ENCODE measurements at places on chromosomes 7 and 10.

- DNase-seq: no peak
Observed at GRCh38 chr7:1859266-1860035, 189.4 kb downstream of the ELFN1 start.

DNA sequence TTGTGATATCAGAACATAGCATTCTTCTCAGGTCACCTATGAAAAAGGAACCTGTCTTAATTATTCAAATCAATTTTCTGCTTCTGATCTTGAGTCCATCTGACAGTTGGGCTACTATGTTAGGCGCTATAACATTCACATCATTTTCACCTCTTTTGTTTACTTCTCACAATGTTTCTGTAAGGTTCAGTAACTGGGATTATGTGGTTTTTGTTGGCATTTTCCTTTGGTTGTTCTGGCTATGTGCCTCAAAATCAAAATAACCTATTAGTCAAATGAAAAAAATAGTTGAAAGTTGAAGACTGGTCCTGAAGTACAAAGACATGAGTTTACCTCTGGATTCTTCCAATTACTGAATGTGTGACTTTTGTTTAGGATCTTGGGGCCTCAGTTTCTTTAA, 221.3 kb upstream of the SMIM30 start:
- no peak for DNase-seq

DNA sequence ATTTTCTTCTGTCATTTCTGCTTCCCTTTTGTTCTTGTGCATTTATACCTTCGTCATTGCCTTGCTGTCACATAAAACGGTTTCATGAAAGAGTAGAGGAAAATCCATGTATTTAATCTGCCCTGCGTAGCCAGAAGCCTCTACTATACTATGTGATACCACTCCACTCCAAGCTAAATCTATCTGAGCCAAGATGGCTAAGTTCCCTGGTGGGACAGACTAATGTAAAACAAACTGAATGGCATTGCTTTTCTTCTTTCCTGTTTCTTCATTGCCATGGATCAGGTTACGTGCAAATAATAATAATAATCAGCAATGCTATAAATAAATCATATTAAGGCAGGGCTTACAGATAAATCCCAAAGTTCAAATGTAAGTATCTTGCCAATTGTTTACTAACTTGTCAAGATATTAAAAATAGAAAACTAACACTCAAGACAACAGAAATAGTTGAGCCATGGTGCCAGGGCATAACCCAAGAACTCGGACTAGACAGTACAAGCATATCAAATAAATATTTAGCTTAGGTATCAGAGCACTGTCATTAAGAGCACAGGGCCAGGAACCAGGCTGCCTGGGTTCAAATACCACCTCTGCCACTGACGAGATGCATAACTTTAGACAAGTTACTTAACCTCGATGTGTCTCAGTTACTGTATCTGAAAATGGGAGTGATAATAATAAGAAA, 151.4 kb downstream of the PDE1C start:
- DNase-seq: no peak

DNA sequence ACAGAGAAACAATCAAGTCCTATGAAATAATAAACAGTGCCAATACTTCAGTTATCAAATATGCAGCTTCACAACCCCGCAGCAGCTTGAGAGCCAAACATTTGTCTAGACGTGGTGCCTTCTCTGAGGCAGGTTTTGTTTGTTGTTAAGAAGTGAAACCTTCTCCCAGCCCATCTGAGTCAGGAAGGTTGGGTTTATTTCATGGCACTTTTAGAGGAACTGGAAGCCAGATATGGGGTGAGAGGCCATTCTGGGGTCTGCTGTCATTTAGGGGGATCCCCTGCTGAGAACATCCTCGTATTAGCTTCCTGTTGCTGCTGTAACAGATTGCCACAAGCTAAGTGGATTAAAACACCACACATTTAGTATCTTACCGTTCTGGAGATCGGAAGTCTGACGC, 113.6 kb downstream of the GRK5 start:
- DNase-seq: no peak

DNA sequence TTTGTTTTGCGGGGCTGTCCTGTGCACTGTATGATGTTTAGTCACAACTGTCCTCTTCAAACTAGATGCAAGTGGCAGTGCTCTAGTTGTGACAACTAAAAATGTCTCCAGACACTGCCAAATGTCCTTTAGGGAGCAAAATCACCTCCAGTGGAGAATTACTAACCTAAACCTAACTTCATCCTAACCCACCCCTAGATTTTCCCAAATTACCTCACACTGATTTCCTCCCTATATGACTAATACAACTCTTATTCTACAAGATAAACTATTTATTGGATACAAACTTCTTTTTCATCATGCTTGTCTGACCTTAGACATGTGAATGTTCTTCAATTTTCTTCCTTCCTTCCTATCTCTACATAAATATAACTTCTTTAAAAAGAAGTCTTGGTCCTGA, 26.4 kb downstream of the PNPLA8 start:
- no peak for DNase-seq

GRCh38 chr10:95896071-95896850, 11.5 kb upstream of the CC2D2B start:
- DNase-seq: no peak

GRCh38 chr7:4838626-4839334, 23.1 kb downstream of the PAPOLB start:
- no peak for DNase-seq

All from activated CD8-positive, alpha-beta memory T cell treated with anti-CD3 and anti-CD28 coated beads, Interleukin-2, amount 50 U/mL, for 48 hours (primary cell).